CD8-positive, alpha-beta memory T cell (primary cell): ENCODE measurements at places on chromosomes 1 and 21. TPM values are rescaled to one million over a fixed set of nuclear protein-coding genes. Genes with fewer than 3 reads are reported as not detected.
A peak's percentile ranks its signal among the peaks of the same experiment; 100 is the strongest.

C8A gene
- not detected for total RNA-seq

ATF6 gene
- total RNA-seq = 22.8 TPM

TRIM58 gene
- 0.09 TPM for total RNA-seq

KCNE2 gene
- total RNA-seq = not detected

GBP3 gene
- 8.4 TPM for total RNA-seq

DNA sequence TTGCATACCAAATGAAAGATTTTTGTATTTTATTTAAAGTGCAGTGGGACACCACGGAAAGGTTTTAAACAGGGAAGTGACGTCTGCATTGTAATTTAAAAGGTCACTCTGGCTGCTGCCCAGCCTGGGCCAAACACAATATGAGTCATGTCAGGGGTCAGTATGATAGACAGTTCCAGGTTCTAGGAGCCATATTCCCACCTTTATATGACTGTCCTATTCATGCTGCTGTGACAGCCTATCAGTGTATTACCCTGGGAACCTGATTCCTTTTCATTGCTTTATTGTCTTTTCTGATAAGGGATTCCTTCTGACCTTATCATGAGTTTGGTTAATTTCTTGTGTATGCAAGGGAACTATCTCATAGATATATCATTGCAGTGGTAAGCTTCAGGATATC lies 5.3 kb downstream of the VANGL1 start:
- no peak overlapping the region for H3K4me3 ChIP-seq
- no peak overlapping the region for H3K27ac ChIP-seq
- H3K4me1 ChIP-seq = peaks cover 22% of the 10 kb centered on the region
- H3K27me3 ChIP-seq = no peaks in the 10 kb centered on the region
- H3K36me3 ChIP-seq = no peaks in the 10 kb centered on the region

DNA sequence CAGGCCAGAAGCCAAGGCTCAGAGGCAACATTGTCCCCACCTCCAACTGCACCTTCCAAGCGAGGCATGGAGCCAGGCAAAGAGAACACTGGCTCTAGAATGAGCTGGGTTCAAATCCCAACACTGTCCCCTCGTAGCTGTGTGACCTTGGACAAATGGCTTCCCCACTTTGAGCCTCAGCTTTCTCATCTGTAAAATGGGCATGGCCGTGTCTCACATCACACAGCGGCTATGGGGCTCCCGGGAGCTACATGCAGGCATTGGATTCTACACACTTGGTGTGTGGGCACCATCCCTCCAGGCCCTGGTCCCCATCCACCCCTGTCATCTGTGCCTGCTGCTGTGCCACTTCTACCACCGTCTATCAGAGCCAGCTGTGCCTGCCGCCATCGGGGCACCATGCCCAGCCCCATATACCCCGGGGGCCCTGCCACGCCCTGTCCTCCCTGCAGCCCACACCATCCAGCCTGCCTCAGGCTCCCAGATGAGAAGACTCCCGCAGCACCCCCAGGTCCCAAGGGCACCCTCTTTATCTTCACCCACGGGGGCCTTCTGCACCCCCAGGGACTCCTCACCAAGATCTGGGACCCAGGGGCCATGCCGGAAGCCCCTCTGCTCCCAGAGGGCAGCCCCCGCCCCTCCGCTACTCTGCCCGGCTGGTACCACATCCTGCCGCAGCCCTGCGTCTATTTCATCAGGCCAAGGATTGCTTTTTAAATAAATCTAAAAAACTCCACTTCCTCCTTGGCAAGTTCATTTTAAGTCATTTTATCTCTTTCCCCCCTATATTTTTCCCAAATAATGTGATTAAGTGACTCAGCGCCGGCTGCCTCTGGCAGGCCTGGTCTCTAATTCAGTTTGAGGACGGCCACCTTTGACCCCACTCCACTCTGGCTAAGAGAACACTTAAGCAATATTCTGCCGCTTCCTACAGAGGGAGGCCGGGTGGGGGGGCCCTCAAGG lies 107.8 kb upstream of the TARDBP start:
- H3K36me3 ChIP-seq = no peaks in the 10 kb centered on the region
- no peak overlapping the region for H3K4me3 ChIP-seq
- H3K27me3 ChIP-seq = no peaks in the 10 kb centered on the region
- peaks cover 29% of the 10 kb centered on the region for H3K4me1 ChIP-seq
- H3K27ac ChIP-seq = no peak overlapping the region
- DNase-seq = no peak

DNA sequence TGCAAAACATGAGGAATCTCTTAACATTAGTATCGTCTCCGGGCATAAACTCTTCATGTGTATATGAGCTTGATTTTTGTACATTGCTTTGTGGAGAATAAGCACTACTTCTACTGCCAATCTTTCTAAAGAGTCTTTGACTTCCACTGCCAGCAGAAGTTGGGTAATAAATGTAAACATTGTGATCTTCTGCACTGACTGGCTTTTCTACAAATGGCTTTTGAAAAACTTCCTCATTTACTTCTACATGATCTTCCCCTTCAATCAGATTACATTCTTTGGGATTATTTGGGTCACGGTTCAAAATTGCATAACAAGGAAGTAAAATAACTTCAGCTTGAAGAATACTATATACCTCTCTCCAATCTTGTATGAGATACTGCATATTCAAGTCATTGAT lies 30.4 kb upstream of the SLC44A5 start:
- no peaks in the 10 kb centered on the region for H3K27me3 ChIP-seq
- DNase-seq = no peak
- H3K27ac ChIP-seq = no peak overlapping the region
- H3K36me3 ChIP-seq = no peaks in the 10 kb centered on the region
- no peaks in the 10 kb centered on the region for H3K4me1 ChIP-seq
- no peak overlapping the region for H3K4me3 ChIP-seq

- H3K36me3 ChIP-seq = no peaks in the 10 kb centered on the region
- H3K27me3 ChIP-seq = no peaks in the 10 kb centered on the region
- no peak for DNase-seq
- H3K4me1 ChIP-seq = no peaks in the 10 kb centered on the region
- H3K27ac ChIP-seq = no peak overlapping the region
- H3K4me3 ChIP-seq = no peak overlapping the region
These were observed 121.7 kb downstream of the ATF6 start for GRCh38 chr1:161887730-161888287.

DNA sequence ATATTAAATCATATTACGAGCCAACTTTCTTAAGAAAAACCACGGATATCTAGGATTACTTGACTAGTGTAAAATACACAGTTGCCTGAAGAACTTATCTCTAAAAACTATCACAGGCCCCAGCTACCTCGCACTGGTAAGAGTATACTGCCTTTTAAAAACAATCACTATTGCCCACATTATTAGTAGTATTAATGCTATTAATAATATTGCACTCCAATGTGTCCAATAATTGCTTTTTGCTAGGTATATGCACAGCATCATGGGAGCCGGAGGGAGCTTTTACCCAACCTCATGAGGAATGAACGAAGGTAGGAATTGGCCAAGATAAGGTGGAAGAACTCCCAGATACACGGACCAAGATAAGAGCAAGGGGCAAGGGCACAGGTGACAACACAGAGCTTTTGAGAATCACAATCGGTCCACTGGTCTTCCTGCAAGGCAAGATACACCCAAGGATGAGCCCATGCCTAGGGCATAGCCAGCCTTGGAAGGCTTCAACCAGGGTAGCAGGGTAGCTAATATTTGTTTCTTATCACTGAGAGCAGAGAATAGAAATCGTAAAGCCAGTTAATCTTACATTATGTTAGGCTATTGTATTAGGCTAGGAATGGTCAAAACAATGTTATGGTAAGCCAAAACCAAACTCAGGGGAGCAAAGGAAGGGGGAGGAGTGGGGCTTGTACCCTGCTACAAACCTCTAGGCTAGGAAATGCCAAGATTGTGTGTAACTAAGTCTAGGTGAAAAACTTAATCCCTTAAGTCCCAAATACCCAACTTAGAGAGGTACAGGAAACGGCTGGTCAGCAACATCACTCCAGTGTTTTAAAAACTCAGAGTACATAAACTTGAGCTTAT lies 9.4 kb downstream of the GLUL start:
- no peaks in the 10 kb centered on the region for H3K4me1 ChIP-seq
- no peaks in the 10 kb centered on the region for H3K27me3 ChIP-seq
- no peak overlapping the region for H3K27ac ChIP-seq
- peaks cover 23% of the 10 kb centered on the region for H3K36me3 ChIP-seq

GRCh38 chr1:105785021-105785420 lies 1271.5 kb upstream of the PRMT6 start:
- no peak overlapping the region for H3K4me3 ChIP-seq
- no peaks in the 10 kb centered on the region for H3K36me3 ChIP-seq
- H3K27me3 ChIP-seq = no peaks in the 10 kb centered on the region
- H3K4me1 ChIP-seq = no peaks in the 10 kb centered on the region
- DNase-seq = no peak

DNA sequence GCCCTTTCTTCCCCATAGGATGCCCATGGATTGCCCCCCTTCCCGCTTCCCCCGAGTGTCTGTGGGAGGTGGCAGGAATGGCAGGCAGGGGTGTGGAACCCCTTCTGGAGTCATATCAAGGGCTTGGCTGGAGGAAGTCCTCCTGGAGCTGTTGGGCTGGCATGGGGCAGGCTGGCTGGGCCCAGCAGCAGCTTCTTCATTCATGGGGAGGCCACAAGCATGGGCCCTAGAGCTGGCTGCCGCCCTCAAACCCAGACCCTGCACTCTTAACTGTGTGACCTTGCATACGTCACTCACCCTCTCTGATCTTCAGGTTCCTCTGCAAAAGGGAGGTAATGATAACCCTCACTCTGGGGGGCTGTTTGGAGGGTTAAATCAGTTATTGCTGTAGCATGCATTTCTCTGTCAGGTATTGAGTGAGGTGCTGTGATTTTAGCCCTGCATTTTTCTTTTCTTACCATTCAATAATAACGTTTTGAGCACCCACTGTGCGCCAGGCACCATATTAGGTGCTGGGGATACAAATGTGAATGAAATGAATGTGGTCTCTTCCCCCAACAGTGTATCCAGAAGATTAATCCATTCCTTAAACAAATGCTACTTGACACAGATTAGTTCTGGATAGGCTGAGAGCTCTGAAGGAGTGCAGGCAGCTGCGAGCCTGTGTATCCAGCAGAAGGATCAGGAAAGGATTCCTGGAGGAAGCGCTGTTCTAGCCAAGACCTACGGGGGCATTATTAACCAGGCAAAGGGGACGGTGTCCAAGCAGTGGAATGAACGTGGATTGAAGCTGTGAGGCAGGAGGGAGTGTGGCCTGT lies 9.3 kb downstream of the PCSK9 start:
- no peak overlapping the region for H3K4me3 ChIP-seq
- no peak for DNase-seq
- no peaks in the 10 kb centered on the region for H3K4me1 ChIP-seq

GRCh38 chr1:156863631-156864030 lies 3.0 kb downstream of the NTRK1 start:
- H3K36me3 ChIP-seq = no peaks in the 10 kb centered on the region
- H3K27ac ChIP-seq = peak overlapping the region; percentile 59
- H3K4me3 ChIP-seq = no peak overlapping the region
- peaks cover 36% of the 10 kb centered on the region for H3K27me3 ChIP-seq
- no peak for DNase-seq

DNA sequence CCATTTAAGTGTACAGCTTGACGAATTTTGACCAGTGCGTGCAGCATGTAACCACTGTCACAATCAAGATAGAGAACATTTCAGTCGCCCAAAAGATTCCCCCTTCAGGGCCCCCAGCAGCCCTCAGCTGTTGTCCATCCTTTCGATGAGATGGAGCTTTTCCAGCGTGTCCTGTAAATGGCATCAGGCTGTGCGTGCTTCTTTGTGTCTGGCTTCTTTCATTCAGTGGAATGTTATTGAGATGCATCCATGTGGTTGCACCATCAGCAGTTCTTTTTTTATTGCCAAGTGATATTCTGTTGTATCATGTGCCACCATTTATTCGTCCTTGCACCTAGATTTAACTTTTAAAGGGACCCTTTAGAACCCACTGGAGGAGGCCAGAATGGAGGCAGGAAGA lies 21.9 kb downstream of the UBE2Q1 start:
- H3K27ac ChIP-seq = no peak overlapping the region
- no peaks in the 10 kb centered on the region for H3K36me3 ChIP-seq
- no peak for DNase-seq
- H3K27me3 ChIP-seq = no peaks in the 10 kb centered on the region
- no peak overlapping the region for H3K4me3 ChIP-seq

GRCh38 chr1:4794020-4794780 lies 139.8 kb downstream of the AJAP1 start:
- DNase-seq = no peak
- no peak overlapping the region for H3K27ac ChIP-seq
- H3K36me3 ChIP-seq = no peaks in the 10 kb centered on the region
- no peaks in the 10 kb centered on the region for H3K27me3 ChIP-seq

GRCh38 chr1:147924813-147925212 lies 3.4 kb upstream of the GPR89B start:
- H3K27me3 ChIP-seq = no peaks in the 10 kb centered on the region
- no peak overlapping the region for H3K27ac ChIP-seq
- DNase-seq = no peak
- H3K36me3 ChIP-seq = no peaks in the 10 kb centered on the region

- no peaks in the 10 kb centered on the region for H3K4me1 ChIP-seq
- DNase-seq = no peak
- H3K36me3 ChIP-seq = no peaks in the 10 kb centered on the region
- H3K27ac ChIP-seq = no peak overlapping the region
- H3K27me3 ChIP-seq = no peaks in the 10 kb centered on the region
- H3K4me3 ChIP-seq = no peak overlapping the region
These were observed 3.2 kb downstream of the ANXA9 start for GRCh38 chr1:150985179-150985825.

GRCh38 chr1:50275566-50275965 lies 147.7 kb downstream of the DMRTA2 start:
- H3K36me3 ChIP-seq = no peaks in the 10 kb centered on the region
- H3K4me3 ChIP-seq = no peak overlapping the region
- DNase-seq = no peak
- H3K27ac ChIP-seq = no peak overlapping the region
- H3K4me1 ChIP-seq = no peaks in the 10 kb centered on the region

GRCh38 chr1:6180268-6180706 lies at the start of gene CHD5:
Gene CHD5 (minus strand): TSS chr1:6180321. CDS start chr1:6180023, 298 bp downstream.
- H3K36me3 ChIP-seq = no peaks in the 10 kb centered on the region
- H3K4me3 ChIP-seq = no peak within 1 kb of the TSS
- H3K4me1 ChIP-seq = no peaks in the 10 kb centered on the region

GRCh38 chr21:34243562-34243961 lies 120.2 kb upstream of the KCNE2 start:
- no peak for DNase-seq
- no peaks in the 10 kb centered on the region for H3K4me1 ChIP-seq
- no peak overlapping the region for H3K4me3 ChIP-seq
- H3K27ac ChIP-seq = no peak overlapping the region

GRCh38 chr1:89821322-89822108 lies 683 bp downstream of the LRRC8D start:
- peak overlapping the region; percentile 72 for H3K27ac ChIP-seq
- H3K36me3 ChIP-seq = no peaks in the 10 kb centered on the region
- H3K4me1 ChIP-seq = peaks cover 19% of the 10 kb centered on the region
- H3K4me3 ChIP-seq = peak overlapping the region; percentile 83
- no peaks in the 10 kb centered on the region for H3K27me3 ChIP-seq

DNA sequence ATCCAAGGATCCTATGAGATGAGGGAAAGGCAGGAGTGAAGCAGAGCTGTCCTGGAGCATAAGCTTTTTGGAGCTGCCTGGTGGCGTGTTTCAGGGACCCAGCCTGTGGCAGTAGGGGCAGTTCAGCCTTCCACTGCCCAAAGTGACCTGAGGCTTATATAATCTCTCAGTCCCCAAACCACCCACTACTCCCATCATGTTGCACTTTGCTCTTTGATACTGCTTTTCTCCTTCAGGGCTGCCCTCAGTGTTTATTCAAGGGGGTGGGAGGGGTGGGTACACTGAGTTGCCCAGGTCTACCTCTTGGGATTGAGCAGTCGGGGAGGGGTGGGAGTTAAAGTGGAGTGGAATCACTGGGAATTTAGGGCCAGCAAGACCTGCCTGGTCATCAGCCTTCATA lies 9.3 kb downstream of the HCN3 start:
- H3K4me3 ChIP-seq = no peak overlapping the region
- no peak for DNase-seq
- H3K27ac ChIP-seq = no peak overlapping the region
- H3K27me3 ChIP-seq = no peaks in the 10 kb centered on the region
- no peaks in the 10 kb centered on the region for H3K4me1 ChIP-seq
